ENCODE measurements at places on chromosomes 4 and X.

GRCh38 chrX:132489578-132490419 lies 961 bp upstream of the MBNL3 start:
- DNase-seq = no peak

GRCh38 chr4:184167576-184167975 lies 50.1 kb downstream of the ENPP6 start:
- DNase-seq = no peak

DNA sequence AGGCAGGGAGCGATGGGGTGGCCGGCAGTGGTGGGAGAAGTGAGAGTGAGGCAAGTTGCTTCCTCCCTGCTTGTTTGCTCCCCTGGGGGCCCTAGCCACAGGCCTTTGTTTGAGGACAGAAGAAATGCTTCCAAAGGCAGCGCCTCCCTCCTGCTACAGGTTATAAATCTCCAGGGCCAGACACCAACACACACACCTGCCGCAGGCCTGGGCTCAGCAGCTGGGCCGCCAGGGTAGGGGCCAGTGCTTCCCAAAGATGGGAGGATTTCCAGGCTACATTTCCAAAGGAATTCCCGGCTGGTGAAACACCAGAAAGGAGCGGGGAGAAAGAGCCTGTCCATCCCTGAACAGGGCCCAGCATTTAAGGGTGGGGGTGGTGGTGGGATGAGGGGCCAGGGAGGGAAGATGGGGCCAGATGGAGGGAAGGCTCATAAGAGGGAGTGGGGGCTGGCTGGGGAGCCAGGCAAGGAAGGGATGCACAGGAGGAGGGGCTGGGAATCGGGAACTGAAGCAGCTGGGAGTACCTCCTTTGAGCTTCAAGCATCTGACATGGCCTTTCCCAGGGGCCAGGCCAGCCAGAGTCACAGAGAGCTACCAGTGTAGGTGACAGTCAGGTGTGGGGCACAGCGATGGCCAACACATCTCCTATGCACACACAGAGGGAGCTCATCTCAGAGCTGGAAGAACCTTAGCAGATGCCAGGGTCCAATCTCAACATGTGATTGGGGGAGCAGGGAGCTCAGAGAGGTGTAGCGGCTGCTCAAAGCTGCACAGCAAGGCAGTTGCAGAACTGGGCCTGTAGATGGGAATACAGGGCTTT lies 143.9 kb downstream of the PJA1 start:
- DNase-seq = no peak

- DNase-seq = no peak
Measured at GRCh38 chr4:13989501-13989900, 362.0 kb upstream of the BOD1L1 start.

DNA sequence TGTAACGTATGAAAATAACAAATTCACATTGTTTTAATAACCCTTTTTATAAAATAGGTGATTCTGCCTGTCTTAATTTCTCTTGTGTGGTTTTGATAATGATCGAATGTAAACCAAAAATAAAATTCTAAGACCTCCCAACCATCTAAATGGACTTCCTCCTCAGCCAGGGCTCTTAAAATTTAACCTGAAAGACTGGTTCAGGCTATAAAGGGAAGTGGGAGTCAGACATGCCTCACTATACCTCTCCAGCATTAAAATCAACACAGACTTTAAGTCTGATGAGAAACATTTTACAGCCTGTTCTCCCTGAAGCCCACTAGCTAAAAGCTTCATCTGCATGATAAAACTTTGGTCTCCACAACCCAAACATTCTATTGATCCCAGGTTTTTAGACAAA lies 97.6 kb upstream of the STIM2 start:
- no peak for DNase-seq

GRCh38 chr4:164136180-164136616 lies 617.7 kb upstream of the SMIM31 start:
- DNase-seq = no peak

GRCh38 chr4:53355930-53356521 lies 9.8 kb downstream of the SCFD2 start:
- no peak for DNase-seq

GRCh38 chrX:49862093-49862492 lies 17.2 kb upstream of the USP27X start:
- DNase-seq = no peak

DNA sequence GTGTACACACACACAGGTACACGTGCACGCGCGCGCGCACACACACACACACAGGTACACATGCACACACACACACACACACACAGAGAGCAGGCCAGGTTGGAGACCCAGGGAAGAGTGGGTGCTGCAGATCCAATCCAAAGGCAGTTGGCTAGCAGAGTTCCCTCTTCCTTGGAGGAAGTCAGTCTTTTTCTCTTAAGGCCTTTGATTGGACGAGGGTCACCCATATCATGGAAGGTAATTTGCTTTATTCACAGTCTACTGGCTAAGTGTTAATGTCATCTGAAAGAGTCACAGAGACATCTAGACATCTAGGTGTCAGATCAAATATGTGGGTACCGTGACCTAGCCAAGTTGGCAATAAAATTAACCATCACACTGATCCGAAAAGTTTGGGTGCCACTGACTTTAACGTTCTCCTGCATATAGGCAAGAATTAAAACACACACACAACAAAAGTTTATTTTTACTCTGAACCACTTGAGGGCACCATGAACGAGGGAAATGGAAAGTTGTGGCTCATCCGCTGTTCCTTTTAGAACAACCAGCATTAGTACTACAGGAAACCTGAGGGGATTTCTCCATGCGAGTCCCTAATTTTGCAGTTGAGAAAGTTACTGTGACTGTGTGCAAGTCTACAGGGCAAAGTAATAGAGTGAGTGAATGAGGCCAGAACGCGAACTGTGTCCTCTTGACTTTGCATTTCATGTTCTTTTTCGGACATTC lies 66.0 kb upstream of the STOX2 start:
- DNase-seq = no peak

- no peak for DNase-seq
Measured at GRCh38 chr4:113483131-113483530, 278.4 kb downstream of the CAMK2D start.

GRCh38 chr4:146949559-146949958 lies 3.9 kb upstream of the TTC29 start:
- no peak for DNase-seq

- peak; percentile 17 for DNase-seq
Measured at GRCh38 chrX:103774070-103774642, 2.5 kb upstream of the PLP1 start.

GRCh38 chrX:54808109-54808604 lies 612 bp downstream of the MAGED2 start:
- no peak for DNase-seq

DNA sequence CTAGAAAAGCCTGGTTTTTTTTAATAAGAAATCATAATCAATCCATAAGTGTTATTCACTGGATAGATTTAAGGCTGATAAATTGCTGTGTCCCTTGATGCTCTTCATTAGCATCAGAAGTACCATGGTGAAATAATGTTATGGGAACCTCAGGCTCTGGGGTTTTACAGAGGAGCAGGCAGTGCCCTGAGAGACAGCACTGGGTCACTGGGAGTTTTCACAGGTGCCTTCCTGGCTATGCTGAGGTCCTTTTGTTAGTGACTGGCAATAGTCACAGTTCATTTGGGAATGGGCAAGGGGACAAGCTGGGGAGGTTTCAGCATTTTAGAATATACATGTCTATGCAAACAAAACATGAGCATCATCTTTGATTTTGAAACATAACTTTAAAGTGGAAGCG lies 38.6 kb downstream of the ANK2 start:
- DNase-seq = no peak

DNA sequence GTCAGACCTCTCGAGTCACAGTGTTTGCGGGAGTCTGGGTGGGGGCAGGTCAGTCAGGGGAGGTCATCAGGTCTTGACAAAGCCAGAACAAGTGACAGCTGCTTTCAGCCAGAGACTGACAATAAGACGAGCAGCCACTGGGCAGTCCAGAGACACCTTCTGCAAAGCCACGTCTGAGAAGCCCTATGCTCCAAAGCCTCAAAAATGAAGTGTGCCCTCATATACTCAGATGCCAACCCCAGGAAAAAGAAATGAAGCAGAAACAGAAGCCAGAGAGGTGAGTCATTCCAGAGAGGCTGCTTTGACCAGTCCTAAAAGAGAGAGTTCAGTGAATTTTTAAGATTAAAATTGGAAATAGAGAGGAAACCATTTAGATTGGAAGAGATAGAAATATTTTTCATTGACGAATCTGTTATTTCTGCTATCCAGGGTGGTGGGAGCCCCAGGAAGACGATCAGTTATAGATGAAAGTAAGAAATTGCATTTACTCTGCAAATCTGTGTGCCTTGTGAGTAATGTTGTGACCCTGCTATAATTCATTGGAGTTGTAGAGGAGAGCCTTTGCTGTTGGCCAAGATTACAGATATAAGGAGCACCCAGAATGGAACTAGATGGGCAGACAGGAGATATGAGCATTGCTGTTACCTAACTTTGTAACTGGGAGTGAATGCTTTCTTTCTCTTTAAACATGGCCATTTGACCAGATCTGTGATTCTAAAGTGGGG lies 77.9 kb downstream of the LRRC66 start:
- no peak for DNase-seq

DNA sequence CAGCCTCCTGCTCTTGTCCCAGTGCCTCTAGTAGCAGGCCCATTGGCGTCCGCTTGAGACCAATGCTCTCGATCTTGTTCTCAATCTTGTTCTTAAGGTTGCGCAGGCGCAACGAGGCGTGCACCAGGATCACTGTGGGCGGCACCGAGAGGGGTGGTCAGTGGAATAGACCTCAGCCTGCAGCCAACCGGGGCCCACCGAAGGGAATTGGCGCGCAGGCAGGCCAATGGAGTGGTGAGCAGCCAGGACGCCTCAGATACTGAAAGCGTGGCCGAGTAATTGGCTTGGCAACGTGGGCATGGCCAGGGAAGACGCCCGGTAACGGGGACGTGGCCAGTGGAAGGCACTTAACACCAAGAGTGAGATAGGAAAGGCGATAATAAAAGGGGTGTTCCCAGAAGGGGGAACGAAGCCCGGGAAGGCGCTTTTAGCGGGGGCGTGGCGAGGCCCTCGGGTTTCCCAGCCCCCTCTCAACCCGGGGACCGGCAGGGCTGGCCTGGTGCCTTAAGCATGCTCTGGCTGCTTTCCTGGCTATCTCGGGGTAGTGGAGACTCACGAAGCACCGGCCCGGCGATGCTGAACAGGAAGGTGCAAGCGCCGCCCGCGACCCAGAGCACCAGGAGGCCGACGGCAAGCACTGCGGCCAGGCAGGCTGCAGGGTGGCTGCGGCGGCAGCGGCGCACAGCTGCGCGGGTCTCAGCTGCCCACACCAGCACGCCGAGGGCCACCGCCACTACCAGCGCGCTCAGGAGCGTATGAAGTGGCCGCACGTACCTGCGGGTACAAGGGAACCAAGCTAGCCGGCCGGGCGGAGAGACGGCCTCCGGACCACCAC lies 1.7 kb downstream of the PRAF2 start:
- DNase-seq = peak; percentile 11

GRCh38 chr4:65623506-65623905 lies 46.8 kb downstream of the EPHA5 start:
- DNase-seq = no peak

- DNase-seq = no peak
Measured at GRCh38 chr4:3445829-3446545, 4.2 kb downstream of the HGFAC start.

- DNase-seq = no peak
Measured at GRCh38 chrX:118824173-118824730, 628 bp downstream of the ZCCHC12 start.

- DNase-seq = no peak
Measured at GRCh38 chr4:101221294-101221693, 126.0 kb downstream of the PPP3CA start.

DNA sequence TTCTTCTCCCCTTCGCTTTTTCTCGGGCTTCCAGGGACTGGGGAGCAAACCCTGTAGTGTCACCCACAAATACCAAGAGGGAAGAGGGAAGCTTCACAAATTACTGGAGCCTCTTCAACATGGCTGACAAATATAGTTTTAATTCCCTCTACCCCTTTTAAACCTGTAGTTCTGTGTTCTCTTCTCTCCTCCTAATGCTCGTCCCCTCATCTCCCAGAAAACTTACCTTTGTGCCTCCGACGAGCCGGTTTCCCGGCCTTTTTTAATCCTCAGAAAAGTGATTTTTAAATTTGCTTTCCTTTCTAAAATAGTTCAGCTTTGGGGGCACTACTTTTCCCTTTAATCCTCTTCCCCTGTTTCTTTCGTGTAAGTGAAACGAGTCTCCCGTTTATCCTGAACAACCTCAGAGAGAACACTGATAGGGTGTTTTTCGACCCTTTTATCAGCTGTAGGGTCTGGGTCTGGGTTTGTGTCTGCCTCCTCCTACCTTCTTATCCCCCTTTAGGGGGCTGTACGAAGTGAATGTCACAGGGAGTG lies 408 bp downstream of the TET2 start:
- DNase-seq = no peak

DNA sequence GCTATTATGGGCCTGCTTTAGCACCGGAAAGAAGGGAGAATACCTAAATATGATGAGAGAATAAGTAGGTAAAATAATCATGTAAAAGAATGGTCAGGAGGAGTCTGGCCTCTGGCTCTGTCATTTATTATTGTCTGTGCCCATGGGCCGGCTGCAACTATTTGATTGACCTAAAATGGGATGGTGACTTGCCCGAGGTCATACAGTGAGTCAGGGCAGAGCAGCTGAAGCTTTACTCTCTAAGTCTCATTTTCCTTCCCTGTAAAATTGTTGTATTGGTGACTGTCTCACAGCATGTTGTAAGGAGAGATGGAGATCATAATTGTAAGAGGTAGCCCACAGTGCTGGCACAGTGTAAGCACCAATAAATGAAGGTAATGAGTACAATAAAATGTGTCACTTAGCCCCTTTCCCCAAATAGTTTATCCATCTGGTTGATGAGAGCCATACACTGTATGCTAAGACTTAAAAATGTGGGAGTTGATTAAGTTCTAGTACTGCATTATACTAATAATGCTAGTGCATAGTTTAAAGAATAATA lies 39.6 kb downstream of the RUFY3 start:
- DNase-seq = no peak

GRCh38 chr4:93237521-93237920 lies 591.0 kb upstream of the ATOH1 start:
- no peak for DNase-seq

GRCh38 chr4:104811727-104812126 lies 317.0 kb upstream of the CXXC4 start:
- DNase-seq = no peak

DNA sequence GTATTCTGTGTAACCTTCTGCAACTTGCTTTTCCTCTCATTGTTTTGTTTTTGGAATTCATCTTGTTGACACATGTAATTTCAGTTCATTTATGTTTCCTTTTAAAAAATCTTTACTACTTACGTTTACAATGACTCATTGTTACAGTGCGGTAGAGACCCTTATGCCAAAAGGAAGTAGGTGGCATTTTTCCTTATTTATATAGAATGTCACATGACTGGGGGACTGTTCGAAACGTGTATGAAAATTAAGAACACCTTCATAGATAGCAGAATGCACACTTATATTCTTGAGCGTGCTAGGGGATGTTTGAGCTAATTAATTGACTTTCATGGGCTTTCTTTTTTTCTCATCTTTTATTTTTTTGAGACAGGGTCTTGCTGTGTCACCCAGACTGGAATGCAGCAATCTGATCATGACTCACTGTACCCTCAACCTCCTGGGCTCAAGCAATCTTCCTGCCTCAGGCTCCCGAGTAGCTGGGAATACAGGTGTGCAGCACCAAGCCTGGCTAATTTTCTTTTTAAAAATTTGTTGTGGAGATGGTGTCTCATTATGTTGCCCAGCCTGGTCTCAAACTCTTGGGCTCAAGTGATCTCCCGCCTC lies 7.3 kb downstream of the REPS2 start:
- DNase-seq = peak; percentile 19

GRCh38 chr4:8312976-8313375 lies 43.4 kb downstream of the HTRA3 start:
- no peak for DNase-seq

GRCh38 chr4:25861280-25861950 lies 1.4 kb downstream of the SEL1L3 start:
- no peak for DNase-seq

Measured in pulmonary artery endothelial cell (primary cell).